ENCODE measurements at places on chromosomes 11 and 22.

DNA sequence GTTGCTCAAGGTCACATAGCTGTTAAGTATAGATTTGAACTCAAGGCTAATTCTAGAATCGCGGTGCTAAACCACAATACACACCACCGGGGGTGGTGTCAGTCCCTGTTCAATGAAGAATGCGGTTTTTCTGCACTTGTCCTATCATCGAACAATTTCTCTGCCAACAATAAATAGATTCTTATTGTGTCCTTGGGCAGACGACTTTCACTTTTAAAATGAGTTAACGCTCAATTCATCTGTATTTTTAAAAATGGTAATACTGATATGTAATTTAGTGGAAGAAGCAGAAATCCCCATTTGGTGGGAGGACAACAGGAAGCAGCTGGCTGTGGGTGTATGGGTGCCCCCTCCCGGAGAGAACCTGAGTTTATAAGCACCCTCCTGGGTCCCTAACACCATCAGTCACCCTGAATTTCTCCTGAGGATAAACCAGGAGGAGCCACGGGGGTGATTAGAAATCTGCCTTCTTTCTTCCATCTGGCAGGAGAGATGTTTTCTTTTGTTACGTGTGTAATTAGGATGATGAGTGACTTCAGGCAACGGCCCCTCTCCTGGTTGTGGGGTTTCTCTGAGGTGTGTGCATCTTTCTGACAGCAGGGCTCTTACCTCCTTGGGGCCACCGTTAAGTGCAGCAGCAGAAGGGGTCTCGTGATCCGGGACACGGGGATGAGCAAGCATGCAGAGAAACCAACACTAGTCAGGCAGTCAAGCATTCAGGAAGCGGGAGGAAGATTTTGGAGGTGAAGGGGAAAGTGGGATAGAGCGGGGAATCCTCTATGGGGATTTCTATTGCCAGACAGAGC, 87.7 kb downstream of the GRAMD1B start:
- DNase-seq = no peak

GRCh38 chr22:19336133-19337075, 44.9 kb upstream of the CLTCL1 start:
- no peak for DNase-seq

- DNase-seq = no peak
Observed at GRCh38 chr22:35462498-35463230, 62.7 kb downstream of the MCM5 start.

GRCh38 chr22:26114826-26115225, 54.4 kb upstream of the SEZ6L start:
- no peak for DNase-seq
